ENCODE measurements at places on chromosomes 4 and X.

- no peak for DNase-seq
Observed at GRCh38 chr4:114012749-114013148, 33.3 kb upstream of the ARSJ start.

DNA sequence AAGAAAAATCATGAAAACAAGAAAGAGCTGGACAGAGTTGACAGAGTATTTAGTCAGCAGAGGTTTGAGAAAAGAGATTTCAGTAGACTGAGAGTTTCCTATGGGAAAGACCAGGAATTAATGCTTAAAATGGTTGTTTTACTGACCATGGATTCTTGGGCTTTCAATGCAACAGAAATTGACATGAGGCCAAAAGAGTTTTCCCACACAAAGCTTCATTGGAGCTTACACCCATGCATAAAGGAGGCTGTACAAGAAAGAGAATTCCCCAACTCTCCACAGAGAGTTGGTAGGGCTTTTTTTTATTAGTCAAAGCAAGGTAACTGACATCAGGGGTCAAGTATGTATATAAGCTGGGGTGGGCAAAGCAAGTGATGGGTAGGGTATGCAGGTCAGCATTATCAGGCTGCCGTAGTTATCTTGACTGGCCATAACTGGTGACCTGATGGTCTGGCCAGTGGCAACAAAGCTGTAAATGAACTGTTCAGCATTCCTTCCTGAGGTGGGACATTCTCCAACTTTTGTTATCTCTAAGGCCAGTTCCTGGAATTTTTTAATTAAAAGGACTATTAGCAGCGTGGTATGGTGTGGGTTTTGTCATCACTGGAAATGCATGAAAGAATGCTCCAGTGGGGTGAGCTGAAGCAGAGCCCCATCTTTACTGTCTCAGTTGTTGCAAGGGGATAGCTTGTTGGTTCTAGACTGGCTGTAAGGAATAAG is 117.0 kb downstream of the ADAM29 start:
- DNase-seq: no peak

DNA sequence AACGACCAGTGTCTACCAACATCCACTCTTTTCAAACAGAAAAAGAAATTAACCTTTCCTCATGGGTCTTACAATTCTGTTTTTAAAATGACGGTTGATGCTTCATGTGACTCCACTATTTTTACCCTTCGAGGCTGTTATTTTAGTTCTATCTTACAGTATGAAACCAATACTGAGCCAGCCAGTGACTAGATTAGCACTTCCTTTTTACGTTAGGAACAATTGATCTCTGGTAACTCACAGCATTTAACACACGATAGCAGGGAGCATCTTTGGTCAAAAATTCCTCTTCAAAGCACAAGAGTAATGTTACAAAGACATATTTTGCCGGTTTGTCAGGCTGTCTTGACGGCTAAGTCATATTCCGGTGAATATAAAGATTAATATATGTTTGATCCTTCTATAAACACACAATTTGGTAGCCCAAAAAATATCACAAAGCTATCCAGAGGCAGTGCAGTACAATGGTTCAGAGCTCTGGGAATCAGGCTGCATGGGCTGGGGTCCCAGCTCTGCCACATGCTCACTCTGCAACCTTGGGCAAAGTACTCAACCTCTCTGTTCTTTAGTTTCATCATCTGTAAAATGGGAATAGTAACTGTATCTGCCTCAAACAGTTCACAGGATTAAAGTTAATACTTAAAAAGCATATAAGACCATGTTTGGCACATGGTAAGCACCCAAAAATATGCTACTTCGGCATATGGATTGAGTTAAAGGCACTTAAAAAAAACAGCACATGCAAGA is 62.9 kb upstream of the TXK start:
- no peak for DNase-seq

GRCh38 chr4:36841583-36842326 is 402.8 kb upstream of the NWD2 start:
- DNase-seq: no peak

- no peak for DNase-seq
Observed at GRCh38 chrX:79556800-79557199, 189.7 kb upstream of the ITM2A start.

DNA sequence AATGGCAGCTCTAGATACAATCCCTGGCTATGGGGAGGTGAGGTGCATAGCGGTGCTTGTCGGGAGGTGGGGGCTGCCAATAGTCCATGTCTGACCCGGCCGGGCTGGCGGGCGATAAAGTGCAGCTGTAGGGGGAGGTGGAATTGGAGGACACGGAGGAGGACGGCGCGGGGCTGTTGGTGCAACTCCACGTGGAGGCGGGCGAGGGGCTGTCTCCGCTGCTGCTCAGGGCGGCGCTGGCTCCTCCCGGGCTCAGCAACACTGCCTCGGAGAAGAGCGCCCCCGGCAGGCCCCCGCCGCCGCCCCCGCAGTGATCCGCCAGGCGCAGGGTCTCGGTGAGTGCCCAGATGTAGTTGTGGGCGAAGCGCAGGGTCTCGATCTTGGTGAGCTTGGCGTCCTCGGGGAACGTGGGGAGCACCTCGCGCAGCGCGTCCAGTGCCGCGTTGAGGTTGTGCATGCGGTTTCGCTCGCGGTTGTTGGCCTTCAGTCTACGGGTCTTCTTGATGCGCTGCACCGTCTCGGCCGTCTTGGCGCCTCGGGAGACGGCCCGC is 1.3 kb downstream of the NEUROG2 start:
- DNase-seq: no peak

GRCh38 chr4:11881947-11882346 is 453.3 kb upstream of the HS3ST1 start:
- DNase-seq: no peak

- no peak for DNase-seq
Observed at GRCh38 chr4:15656038-15656470, 897 bp upstream of the FBXL5 start.

- DNase-seq: no peak
Observed at GRCh38 chr4:76078033-76078613, 3.6 kb downstream of the ART3 start.

- DNase-seq: no peak
Observed at GRCh38 chr4:165580351-165580905, 201.6 kb downstream of the CPE start.
